Islet precursor cell (in vitro differentiated cells): ENCODE measurements at places on chromosomes 1 and 21.

DNA sequence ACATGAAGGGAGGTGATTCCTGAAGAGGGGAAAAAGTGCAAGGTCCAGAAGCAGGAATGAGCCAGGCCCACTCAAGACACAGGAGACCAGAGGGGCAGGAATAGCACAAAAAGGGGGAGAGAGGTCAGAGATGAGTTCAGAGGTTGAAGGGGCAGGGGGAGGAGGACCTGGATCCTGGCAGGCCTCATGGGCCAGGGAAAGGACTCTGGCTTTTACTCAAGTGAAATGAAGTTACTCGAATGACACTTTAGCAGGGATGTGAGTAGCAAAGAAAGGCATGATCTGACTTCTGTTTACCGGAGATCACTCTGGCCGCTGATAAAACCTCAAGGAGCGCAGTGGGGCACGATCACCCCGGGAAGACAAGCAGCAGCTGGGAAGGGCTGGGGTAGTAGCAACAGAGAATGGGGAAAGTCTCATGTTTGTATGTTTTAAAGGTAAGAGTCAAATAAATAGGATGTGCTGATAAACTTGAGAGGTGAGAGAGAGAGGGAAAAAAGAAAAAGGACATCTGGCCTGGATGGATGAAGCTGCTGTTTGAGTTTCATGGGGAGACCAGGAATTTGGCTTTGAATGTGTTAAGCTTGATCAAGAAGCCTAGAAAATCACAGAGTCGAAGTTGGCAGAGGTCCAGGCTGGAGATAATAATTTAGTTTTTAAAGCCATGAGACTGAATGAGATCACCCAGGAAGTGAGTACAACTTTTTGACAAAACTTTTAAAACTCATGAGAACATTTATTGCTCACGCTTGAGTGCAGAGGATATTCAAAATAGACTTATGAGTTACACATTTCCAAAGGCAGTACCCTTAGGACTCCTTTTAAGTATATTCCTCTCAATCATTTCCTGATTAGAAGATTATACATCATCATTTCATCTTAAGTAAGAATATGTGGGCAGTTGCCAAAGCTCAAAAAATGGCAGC lies 156.0 kb downstream of the RERE start:
- DNase-seq: no peak

- no peak for DNase-seq
Observed at GRCh38 chr1:118075116-118075515, 109.9 kb downstream of the SPAG17 start.

- DNase-seq: no peak
Observed at GRCh38 chr1:15107911-15108310, 45.6 kb upstream of the TMEM51 start.

DNA sequence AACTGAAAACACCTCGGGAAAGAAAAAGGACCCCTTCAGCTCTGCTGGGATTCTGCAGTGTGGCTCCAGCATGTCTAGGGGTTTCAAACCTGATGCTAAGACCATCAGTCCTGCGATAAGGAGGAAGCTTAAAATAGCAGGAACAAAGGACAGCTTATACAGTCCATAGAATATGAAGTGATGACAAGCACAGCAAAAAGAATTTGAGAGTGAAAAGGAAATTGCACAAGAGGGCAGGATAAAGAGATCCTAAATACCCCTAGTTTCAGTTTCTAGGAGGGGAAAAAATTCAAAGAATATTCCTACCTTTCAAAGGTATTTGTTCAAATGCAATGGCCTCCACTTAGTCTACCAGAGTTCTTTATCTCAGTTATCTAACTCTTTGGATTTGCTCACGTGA lies 171.4 kb downstream of the TGFB2 start:
- DNase-seq: no peak

DNA sequence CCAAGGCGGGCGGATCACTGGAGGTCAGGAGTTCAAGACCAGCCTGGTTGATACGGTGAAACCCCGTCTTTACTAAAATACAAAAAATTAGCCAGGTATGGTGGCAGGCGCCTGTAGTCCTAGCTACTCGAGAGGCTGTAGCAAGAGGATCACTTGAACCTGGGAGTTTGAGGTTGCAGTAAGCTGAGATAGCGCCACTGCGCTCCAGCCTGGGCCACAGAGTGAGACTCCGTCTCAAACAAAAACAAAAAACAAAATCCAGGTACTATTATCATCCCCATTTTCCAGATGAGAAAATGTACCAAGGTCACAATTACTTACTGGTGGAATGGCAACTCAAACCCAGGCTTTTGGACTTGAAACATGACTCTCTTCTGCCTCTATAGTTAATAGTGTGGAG lies 4.5 kb downstream of the TOMM20 start:
- DNase-seq: no peak
